Epithelial cell of proximal tubule (primary cell): ENCODE measurements at places on chromosomes 7 and 10.
A peak's percentile ranks its signal among the peaks of the same experiment; 100 is the strongest.

- no peak for DNase-seq
Measured at GRCh38 chr7:81333004-81333403, 414.2 kb upstream of the SEMA3C start.

DNA sequence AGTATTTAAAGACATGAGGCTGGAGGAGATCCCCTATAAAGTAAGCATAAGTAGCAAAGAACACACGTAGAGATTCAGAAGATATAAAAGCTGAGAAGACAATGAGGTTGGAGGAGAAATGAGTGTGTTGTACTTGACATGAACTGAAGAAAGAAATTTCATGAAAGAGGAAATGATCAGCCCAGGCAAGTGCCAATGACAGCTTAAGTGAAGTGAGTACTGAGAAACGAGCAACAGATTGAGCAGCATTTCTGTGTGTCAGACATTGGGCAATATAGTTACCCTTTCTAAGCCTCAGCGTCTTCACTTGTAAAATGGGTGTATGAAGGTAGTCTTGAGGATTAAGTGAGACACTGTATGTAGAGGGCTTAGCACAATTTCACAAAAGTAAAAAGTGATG, 4.8 kb upstream of the LIPA start:
- DNase-seq: no peak

DNA sequence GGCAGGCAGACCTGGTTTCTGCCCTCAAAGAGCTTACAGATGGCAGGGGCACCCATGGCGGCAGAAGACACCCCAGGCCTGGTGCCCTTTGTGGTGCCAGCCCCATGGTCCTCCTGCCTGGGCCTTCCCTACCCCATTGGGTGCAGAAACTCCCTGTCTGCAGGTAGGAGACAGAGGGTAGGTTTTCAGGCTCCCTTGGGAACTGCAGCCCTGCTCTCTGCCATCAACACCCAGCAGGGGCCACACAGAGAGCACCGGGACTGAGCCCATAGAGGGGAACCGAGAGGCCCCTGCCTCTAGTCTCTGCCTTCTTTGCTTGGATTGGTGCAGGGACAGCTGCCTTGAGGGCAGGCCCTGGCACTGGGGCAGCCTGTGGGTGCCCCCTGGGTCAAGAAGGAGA, 52.6 kb downstream of the GTF2IRD1 start:
- no peak for DNase-seq

DNA sequence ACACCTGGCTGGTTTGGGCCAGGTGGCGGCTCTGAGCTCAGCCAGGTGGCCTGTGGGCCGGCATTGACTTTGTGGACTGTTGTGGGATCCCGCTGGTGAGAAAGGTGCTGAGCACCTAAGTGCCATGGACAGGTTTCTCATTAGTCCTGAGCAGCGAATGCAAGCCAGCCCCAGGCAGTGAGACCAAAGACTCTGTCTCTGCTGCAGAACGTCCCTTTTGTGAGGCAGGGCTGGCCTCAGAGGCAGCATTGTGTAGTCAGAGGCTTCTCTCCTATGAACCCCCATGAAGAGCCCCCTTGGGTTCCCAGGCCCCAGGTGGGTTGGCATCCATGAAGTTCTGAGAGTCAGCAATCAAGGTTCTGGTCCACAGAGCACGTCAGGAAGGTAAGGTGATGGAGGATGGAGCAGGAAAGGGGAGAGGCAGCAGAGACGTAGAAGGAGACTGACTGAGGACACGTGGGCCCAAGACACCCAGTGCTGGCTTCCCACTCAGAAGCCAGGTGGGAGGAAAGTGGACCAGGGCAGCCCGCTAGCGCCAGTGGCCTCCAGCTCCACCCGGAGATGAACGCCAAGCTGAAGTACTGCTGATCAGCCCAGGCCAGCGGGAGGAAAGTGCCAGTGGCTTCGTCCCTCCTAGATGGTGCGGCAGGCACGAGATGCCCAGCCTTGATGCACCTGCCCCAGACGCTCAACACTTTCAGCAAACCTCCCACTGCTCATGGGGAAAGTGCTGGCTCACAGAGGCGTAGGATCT, 19.2 kb upstream of the PTPRN2 start:
- no peak for DNase-seq

DNA sequence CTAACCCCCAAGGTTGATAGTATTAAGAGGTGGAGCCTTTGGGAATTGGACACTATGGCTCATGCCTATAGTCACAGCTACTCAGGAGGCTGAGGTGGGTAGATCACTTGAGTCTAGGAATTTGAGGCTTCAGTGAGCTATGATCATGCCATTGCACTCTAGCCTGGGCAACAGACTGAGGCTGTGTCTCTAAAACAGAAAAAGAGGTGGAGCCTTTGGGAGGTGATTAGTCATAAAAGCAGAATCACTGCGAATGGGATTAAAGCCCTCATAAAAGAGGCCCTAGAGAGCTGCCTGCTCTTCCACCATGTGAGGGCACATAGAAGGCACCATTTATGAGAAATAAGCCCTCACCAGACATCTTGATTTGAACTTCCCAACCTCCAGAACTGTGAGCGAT, 81.9 kb downstream of the SKAP2 start:
- peak; percentile 38 for DNase-seq

DNA sequence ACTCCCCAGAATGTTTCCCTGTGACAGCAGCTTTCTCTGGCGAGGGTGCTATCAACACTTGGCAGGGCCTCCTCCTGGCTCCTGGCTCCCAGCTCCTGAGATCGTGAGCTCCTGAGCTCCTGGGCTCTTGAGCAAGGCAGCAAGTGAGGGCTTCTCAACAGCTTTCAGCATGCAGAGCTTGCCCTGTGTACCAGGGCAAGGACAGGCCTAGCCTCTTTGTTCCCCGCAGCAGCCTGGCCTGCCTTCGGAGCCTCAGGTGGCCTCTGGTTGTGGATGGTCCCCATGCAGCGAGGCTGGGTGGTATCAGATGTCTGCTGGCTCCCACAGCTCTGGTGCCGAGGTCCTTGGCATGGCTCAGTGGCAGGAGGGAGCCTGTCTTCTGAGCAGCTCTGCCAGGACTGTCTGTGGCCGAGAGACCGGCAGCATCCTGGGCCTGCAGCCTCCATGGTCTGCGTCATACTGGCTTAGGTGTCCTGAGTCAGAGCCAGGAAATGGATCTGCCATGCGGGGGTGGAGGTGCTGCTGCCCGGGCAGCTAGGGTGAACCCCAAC, 44.2 kb downstream of the ZMIZ1 start:
- peak; percentile 31 for DNase-seq
